Liver (tissue), 10 donors: ENCODE measurements at places on chromosomes 3 and 15. TPM values are rescaled to one million over a fixed set of nuclear protein-coding genes. Genes with fewer than 3 reads are reported as not detected.

The FBXW12 gene
- not detected for total RNA-seq

The FBXL22 gene
- total RNA-seq = 0.19 TPM

The ADAMTSL3 gene
- total RNA-seq = 7.1 TPM

The NUSAP1 gene
- total RNA-seq = 7.4 TPM

The SLC24A5 gene
- not detected for total RNA-seq

The CPNE4 gene
- total RNA-seq = under 0.01 TPM

The GPR171 gene
- total RNA-seq = 0.33 TPM

The C3orf22 gene
- not detected for total RNA-seq

The GPR27 gene
- 0.65 TPM for total RNA-seq

The IQCH gene
- 0.65 TPM for total RNA-seq

The SIDT1 gene
- 2.2 TPM for total RNA-seq

The CCNL1 gene
- total RNA-seq = 163 TPM

The RASA2 gene
- total RNA-seq = 5.3 TPM

The GATM gene
- total RNA-seq = 720 TPM

The GUCA1C gene
- not detected for total RNA-seq

The GNL3 gene
- total RNA-seq = 26.5 TPM

The ARL13B gene
- 3.9 TPM for total RNA-seq

The GLDN gene
- 1.4 TPM for total RNA-seq

The OXSR1 gene
- total RNA-seq = 16.2 TPM

The ATP13A5 gene
- total RNA-seq = not detected

The ELL3 gene
- total RNA-seq = 0.89 TPM

The NT5DC2 gene
- 20.9 TPM for total RNA-seq

The CCDC9B gene
- 4.4 TPM for total RNA-seq

The ZNF80 gene
- total RNA-seq = not detected

The EFCC1 gene
- 1.0 TPM for total RNA-seq

The PGBD4 gene
- 1.1 TPM for total RNA-seq

The LRTM1 gene
- not detected for total RNA-seq

The GOLGA6B gene
- 1.0 TPM for total RNA-seq

The MELTF gene
- 1.2 TPM for total RNA-seq

The FBN1 gene
- 19.9 TPM for total RNA-seq

The GXYLT2 gene
- 0.98 TPM for total RNA-seq

The FHIT gene
- 2.1 TPM for total RNA-seq

The CCR4 gene
- total RNA-seq = 0.25 TPM

The LRRIQ4 gene
- total RNA-seq = not detected

The PDIA3 gene
- 109 TPM for total RNA-seq

The TMEM108 gene
- total RNA-seq = not detected
